ENCODE measurements at places on chromosomes 2 and 18.

DNA sequence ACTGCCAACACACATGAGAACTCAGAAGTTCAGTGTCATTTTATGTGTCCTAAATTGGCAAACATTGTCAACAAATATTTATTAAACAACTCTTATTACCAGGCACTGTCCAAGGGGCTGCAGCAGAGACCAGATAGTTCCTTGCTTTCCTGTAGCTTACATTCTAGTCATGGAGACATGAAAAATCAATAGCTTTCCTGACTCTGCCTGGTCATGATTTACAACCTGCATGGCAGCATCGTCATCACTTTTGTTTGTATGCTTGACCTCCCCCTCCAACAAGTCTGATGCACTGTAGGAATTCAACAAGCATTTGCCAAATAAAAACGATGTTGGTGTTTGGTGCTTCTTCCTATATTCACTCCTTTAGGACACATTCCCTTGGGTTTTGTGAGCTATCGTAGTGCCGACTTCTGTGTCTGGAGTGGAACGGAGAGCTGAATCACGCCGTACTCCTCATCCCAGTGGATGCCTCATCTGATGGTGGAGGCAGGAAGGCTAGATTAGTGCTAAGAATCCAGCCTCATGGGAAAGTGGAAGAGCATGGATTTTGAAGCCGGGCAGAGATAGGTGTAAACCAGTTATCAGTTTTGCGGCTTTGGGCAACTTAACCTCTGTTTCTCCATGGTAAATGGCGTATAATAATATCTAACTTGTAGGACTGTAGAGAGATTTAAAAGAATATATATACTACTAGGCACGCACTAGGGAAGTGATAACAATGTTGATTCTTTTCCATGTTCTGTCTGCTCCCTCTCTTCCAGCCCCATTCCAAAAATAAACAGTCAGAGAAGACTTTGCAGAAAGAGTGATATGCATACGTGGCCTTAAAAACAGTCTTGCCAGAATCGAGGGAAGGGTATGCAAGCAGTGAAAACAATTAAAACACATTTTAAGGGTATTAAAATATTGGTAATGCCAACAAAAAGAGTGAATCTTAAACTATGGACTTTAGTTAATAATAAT is 120.5 kb upstream of the ZFP36L2 start:
- no peak for DNase-seq

DNA sequence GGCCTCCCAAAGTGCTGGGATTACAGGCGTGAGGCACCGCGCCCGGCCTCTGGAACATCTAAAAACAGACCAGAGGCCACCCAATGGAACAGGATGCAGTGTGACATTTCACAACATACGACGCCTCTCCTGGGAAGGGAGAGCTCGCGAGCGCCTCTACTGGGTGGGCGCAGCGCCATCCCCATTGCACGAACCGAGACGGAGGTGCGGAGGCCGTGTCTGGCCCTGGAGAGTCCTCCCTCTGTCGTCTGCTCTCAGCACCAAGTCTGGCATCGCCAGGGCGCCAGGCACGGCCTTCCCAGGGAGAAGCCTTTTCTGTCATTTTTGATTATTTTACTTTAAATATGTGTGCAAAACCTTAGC is 9.4 kb upstream of the GBX2 start:
- DNase-seq: no peak

DNA sequence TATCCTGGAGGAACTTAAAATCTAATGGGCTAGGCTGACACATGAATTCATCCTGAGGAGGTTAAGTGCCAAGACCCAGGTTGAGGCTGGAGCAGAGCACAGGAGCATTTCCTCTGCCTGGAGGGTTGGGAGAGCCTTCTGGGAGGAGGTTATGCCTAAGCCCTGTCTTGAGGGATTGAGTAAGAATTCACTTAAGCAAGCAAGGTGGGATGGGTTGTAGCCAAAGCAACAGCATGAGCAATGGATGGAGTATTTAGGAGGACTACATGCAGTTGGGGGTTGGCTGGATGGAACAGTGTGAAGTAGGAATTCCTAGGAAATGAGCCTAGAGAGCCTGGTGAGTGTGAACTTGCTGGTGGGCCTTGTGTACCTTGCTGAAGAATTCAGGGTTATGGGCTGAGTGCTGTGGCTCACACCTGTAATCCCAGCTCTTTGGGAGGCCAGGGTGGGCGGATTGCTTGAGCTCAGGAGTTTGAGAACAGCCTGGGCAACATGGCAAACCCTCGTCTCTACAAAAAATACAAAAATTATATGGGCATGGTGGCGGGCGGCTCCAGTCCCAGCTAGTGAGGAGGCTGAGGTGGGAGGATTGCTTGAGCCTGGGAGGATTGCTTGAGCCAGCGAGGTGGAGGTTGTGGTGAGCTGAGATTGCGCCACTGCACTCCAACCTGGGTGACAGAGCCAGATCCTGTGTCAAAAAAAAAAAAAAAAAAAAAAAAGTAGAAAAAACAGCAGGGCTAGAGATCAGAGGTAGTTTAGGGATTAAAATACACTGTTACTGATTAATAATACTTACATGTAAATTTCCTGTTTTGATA is 22.2 kb downstream of the TANC1 start:
- DNase-seq: no peak

- no peak for DNase-seq
These were observed 324.8 kb downstream of the PARD3B start for GRCh38 chr2:204870053-204870452.

DNA sequence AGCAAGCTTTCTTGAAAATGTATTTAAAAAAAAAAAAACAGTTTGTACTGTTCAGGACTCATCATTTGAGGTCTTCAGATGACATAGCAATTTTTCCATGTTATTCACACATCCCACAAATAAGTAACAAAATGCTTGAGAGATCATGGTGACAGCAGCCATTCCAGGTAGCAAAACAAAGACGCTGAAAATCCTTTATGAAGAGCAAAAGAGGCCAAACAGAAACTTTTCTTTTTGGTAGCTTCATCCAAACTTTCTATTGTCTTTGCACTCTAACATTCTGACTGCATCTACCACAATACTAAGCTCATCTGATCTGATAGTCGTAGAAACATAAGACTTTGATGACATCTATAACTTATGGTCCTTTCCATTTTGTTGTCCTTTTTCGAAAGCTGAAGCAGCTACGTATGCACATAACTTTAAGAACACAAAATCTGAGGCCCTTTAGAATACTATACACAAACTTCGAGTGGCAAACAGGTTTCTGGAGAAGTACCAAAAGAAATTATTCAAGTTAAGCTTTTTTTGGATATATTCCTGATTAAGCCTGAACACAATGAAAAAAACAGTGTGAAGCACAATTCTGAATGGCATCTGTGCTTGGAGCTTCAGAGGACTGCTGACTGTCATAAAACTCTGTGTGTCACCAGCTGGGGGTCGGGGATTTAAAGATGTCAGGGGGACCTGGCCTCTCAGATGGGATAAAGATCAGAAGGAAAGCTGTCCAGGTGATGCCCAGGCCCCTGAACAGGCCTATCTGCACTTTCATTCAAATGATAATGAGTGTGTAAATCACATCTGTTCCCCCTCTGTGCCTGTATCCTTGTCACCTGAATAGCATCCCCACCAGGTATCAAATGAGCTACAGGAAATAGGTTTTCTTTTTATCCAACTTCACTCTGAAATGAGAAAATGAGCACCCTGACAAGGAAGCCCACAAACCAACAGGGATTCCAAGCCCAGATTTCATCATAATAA is 75.8 kb downstream of the ZEB2 start:
- DNase-seq: no peak

GRCh38 chr2:208502288-208502687 is 95.7 kb downstream of the PTH2R start:
- DNase-seq: no peak

DNA sequence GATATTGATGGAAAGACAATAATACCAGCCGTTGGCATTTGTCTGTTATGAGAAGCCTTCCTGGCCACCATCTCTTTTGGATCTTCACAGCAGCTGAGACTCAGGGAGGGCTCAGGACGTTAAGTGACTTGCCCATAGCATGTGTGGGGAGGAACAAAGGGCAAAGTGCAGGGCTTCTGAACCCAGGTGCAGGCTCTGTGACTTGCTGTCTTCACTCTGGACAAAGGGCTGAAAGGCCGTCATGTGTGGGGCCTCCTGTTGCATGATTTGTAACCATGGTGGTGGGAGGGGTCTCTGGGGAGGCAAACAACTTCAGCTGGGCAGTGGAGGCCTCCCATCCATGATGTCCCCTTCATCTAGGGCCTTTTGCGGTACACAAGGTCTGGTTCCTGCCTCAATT is 65.5 kb upstream of the SIX2 start:
- no peak for DNase-seq

GRCh38 chr18:48773821-48774220 is 176.9 kb downstream of the SMAD7 start:
- DNase-seq: no peak

GRCh38 chr2:216701544-216701943 is 6.2 kb upstream of the IGFBP5 start:
- DNase-seq: no peak

- no peak for DNase-seq
These were observed 214.6 kb downstream of the TRIB2 start for GRCh38 chr2:12931186-12931844.

DNA sequence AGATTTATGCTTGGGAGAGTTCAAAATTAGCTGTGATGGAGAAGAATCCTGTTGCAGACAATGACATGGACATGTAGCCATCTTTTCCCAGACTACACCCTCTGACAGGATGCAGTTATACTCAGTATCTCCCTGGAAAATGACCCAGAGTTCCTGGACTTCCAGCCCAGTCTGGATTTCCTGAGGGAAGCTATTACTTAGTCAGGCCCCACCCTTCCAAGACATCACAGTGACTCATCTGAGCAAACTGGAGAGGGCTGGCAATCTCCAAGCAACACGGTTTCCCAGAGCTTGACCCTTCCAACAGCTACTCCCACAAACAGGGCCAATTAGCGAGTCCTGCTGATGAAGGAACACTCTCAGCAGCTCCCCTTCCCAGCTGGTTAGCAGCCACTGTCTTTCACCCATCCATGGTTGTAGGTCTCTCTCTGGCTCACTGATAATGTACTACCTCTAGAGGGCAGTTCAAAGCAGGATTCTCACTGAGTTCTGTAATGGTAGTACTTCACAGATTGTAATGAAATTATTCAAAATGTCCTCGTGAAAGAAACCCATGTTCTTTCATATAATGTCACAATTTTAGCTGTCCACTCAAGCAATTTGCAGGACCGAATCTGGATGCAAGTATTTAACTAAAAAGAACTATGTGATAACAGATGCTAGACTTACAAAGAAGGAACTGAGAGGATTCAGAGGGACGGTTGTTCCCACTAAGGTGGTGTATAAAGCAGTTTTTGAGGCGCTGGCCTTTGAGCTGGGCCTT is 110.2 kb downstream of the MDH1 start:
- DNase-seq: no peak

GRCh38 chr18:13403786-13404549 is 185.4 kb downstream of the LDLRAD4 start:
- no peak for DNase-seq

GRCh38 chr2:144707736-144708326 is 187.9 kb upstream of the ZEB2 start:
- DNase-seq: no peak

DNA sequence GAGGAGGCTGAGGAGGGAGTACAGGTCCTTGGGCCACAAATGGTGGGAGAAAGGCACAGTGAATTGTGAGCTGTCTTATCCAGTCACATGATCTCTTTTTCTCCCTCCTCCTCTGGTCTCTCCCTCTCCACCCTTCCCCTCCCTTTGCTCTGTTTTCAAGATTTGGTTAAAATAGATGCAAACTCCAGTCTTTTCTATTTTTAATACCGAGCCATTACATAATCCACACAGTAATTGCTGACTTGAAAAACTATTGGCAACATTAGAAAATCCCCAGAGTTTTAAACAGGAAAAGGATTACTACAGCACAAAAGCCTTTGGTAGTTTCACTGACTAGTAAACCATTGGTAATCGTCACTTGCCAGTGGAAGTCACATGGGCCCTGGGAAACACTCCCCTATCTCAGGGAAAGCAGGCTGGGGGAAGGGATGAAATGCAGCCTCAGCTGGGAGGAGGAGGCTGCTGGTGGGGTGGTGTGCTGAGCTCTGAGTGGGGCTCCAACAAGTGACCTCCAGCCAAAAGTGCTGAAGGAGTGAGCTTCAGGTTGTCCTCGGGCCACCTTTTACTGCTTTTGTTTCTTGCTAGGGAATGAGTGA is 57.4 kb upstream of the PCBP1 start:
- DNase-seq: no peak

- no peak for DNase-seq
These were observed 95.9 kb downstream of the LPIN1 start for GRCh38 chr2:11842336-11842735.

DNA sequence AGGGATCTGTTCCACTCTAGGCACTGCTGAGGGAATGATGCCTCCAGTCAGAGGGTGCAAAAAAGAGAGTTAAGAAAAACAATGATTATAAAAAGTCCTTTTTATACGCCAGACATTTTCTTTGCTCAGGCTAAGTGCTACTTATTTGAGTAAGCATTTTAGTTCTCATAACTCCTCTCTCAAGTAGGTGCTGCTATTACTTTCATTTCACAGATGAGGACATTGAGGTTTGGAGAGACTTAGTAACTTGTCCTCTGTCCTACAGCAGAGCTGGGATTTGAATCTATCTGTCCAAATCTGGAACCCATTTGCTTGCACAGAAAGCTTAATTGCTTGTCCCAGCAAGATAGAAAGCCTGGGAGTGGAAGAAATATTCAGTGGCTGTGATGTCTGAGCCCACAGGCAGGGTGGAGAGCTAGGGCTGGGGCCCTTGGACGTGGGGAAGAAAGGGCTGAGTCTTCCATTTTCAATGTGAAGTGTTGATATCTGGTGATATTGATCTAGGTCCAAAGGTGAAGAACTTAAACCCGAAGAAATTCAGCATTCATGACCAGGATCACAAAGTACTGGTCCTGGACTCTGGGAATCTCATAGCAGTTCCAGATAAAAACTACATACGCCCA is 5.8 kb downstream of the IL37 start:
- DNase-seq: no peak

GRCh38 chr18:5463390-5463789 is 80.4 kb downstream of the EPB41L3 start:
- no peak for DNase-seq

GRCh38 chr18:34928088-34928753 is 113.0 kb upstream of the MAPRE2 start:
- DNase-seq: no peak

- DNase-seq: no peak
These were observed 95.8 kb upstream of the TEX51 start for GRCh38 chr2:126802774-126803433.

Data from activated CD4-positive, CD25-positive, alpha-beta regulatory T cell (primary cell).